Astrocyte (in vitro differentiated cells and primary cell): ENCODE measurements at places on chromosomes 6 and 20. TPM values are rescaled to one million over a fixed set of nuclear protein-coding genes. Genes with fewer than 3 reads are reported as not detected.
A peak's percentile ranks its signal among the peaks of the same experiment; 100 is the strongest.

The IMPG1 gene
- total RNA-seq = not detected in 2 replicates

The PBX2 gene
- 80.7 and 83.7 TPM in 2 replicates for total RNA-seq

The POU3F2 gene
- total RNA-seq = 1.9 and 2.1 TPM in 2 replicates

The FAXC gene
- total RNA-seq = 7.4 and 9.9 TPM in 2 replicates

The TMEM74B gene
- total RNA-seq = 2.1 and 2.4 TPM in 2 replicates

- DNase-seq = no peak
Measured at GRCh38 chr20:2867081-2867864, 6.0 kb upstream of the PTPRA start.

GRCh38 chr20:4244700-4245485 lies 229.5 kb upstream of the RNF24 start:
- no peak for DNase-seq

- DNase-seq = no peak
Measured at GRCh38 chr6:4603856-4604369, 172.3 kb upstream of the CDYL start.

- DNase-seq = no peak
Measured at GRCh38 chr6:144969602-144970272, 684.6 kb downstream of the UTRN start.

- DNase-seq = no peak
Measured at GRCh38 chr6:137489046-137490005, 4.9 kb downstream of the OLIG3 start.

DNA sequence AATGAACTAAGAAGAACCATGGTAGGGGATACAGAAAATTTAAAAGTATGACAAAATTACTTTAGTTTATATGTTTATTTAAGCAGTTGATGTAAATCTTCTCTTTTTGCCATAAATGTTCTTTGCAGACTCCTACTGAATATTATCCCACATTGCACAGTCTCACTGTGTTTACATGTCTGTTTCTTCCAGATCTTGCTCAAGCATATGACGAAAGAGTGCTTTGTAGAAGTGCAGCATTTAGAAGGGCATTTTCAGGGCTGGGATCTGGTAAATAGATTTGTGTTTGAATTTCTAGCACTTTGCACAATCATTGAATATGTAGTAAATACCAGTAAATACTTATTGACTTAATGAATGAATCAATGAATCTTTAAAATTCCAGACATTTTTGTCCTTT lies 152.0 kb upstream of the EPHA7 start:
- no peak for DNase-seq

- DNase-seq = no peak
Measured at GRCh38 chr20:41701588-41702348, 83.6 kb upstream of the CHD6 start.

DNA sequence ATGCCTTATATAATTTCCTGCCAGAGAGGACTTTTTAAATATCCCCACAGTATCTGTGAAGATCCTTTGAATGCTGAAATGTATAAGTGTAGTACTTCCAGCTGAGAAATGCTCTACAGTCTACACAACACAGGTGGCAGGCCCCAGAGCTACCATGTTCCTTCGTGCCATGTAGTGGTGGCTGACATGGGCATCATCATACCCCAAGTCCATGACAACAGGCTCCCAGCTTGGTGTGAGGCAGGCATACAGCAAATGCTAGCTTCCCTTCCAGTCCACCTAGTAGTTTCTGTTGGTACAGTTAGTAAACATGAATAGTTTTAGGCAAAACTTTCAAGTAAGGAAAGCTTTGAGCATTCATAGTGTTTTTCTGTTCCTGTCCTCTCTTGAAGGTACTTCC lies 61.2 kb upstream of the EMILIN3 start:
- DNase-seq = no peak

DNA sequence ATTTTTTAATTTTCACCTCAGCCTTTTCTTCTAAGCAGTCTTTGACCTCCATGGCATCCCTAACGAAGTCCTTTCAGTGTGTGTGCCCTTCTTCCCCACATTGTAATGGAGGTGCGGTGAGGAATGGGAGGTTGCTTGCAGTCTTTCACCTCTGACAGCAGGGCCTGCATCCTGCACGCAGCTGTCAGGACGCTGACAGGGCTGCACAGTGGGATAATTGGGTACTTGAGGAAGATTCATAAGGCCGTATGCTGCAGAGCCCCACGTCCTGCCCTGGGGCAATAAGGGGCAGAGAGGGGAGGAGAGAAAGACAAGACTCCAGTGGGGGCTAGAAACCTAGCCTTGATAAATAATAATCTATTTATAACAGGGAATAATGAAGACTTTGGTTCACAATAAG lies 184.7 kb downstream of the SAMD5 start:
- no peak for DNase-seq

GRCh38 chr6:165776691-165777090 lies 113.7 kb upstream of the PDE10A start:
- no peak for DNase-seq

GRCh38 chr20:36574366-36575135 lies 1.2 kb downstream of the TGIF2 start:
- peak; percentile 41 for DNase-seq
